NCI-H2227 treated with DMSO at 0.1 percent for 48 hours (cell line): ENCODE measurements at places on chromosomes 6 and 20.

DNA sequence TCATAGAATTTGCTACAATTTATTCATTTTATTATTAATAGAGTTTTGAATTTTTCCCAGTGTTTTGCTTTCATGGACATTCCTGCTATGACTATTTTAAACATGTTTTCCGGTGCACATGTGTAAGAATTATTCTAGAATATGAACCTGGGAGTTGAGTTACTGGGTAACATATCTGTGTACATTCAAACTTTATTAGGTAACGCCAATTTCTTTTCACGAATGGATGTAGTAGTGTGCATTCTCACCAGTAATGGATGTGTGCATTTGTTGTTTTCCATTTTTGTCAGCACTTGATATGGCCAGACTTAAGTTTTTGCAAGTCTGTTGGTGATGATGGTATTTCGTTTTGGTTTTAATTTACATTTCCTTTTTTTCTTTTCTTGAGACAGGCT is 118.8 kb downstream of the CDKAL1 start:
- no peak for DNase-seq

DNA sequence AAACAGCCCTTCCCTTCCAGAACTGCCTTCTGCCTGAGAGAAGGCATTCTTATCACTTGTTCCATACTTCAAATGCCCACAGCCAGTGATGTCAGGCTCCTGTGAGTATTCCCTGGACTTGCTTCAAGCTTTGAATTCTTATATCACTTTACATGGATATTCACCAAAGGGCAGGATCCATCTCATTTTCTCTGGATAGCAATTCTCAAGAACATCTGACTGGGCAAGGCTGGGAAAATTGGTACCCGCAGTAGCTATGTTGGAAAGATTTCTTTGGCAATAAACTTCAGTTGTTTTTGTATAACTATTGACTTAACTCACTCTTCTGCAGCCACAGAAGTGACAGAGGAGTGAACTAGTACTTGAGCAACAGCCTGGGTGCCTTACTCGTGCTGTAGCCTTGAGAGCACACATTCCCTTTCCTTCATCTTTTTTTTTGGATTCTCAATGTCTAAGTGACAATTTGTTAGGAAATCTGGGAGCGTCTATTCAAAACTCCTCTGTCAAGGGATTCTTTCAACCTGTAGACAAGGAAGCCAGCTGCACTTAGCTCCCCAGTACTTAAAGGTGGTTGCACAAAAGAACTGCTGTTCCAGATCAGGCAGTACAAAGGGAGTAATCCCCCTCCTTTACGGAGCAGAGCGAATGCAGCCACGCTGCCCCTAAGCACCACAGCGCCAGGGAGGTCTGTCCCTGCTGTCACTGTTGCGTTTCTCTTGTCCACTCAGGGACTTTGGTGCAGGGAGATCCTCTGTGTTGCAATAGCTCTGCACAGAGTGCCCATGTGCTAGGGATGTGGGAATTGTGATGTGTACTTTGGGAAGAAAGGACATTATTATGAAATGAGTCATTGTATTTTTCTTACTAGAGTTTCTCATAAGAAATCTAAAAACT is 69.6 kb downstream of the JAG1 start:
- DNase-seq, result no peak

DNA sequence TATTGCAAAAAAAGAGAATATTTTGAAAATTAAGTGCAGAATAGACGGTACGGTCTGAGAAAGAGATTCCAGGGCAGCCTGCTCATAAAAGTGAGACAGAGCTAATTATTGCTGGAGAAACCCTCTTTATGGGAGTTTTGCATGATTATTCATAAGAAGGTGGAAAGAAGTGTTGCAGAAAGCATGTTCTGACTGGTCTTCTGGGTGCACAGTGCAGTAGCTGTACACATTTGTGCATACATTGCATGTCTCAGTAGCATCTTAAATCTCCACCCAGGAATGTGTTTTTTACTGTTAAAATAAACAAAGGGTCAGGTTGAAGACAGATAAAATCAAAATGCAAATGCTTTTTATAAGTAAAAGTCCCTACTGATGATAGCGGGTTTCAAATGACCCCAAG is 1813.6 kb upstream of the DEFB115 start:
- no peak for DNase-seq

GRCh38 chr6:147941143-147941542 is 401.5 kb upstream of the SASH1 start:
- DNase-seq, result no peak

DNA sequence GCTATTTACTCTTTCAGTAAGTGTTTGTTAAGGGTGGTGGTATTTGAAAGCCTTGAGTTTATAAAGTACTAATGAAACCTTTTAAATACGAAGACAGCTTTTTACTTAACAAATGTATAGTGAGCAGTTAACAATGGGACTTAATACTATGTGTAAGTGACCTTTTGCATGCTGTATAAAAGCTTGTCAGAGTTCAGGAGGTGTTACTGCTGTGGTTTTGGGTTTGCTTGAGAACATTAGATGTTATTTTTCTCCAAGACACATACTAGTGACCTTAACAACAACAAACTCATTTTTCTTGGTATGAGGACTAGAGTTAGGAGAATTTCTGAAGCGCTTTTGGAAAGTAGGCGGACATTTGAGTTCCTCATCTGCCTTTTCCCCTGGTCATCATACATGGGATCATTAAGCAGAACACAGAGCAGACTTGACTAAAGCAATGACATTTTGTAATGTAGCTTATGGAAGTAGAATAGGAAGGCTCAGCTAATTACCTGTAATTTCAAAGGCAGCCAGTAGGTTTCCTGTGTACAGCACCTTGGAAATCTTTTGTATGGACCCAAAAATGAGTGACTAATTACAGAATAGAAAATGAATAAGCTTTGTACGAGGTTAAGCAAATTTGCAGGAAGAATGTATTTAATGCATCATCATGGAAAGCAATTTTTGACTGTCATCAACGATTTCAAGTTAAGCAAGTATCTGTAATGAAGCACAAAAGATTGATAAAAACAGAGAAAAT is 14.1 kb downstream of the CDYL start:
- no peak for DNase-seq

DNA sequence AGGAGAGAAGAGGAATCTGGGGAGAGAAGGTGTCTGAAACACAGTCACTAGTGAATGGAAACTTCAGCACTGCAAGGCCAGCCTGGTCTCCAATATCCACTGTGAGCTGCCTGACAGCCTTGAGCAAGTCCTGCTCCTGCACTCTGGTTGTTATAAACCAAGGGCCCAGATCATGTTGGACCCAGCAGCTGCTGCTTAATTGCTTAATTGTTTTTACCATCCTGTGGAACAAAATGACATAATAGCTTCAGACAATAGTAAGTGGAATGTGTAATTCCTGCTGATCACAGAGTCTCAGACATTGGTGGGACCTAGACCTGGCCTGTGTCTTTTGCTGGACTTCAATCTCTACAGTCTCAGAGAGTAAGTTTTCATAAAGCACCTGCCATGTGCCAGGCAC is 833.7 kb downstream of the TFAP2A start:
- no peak for DNase-seq

DNA sequence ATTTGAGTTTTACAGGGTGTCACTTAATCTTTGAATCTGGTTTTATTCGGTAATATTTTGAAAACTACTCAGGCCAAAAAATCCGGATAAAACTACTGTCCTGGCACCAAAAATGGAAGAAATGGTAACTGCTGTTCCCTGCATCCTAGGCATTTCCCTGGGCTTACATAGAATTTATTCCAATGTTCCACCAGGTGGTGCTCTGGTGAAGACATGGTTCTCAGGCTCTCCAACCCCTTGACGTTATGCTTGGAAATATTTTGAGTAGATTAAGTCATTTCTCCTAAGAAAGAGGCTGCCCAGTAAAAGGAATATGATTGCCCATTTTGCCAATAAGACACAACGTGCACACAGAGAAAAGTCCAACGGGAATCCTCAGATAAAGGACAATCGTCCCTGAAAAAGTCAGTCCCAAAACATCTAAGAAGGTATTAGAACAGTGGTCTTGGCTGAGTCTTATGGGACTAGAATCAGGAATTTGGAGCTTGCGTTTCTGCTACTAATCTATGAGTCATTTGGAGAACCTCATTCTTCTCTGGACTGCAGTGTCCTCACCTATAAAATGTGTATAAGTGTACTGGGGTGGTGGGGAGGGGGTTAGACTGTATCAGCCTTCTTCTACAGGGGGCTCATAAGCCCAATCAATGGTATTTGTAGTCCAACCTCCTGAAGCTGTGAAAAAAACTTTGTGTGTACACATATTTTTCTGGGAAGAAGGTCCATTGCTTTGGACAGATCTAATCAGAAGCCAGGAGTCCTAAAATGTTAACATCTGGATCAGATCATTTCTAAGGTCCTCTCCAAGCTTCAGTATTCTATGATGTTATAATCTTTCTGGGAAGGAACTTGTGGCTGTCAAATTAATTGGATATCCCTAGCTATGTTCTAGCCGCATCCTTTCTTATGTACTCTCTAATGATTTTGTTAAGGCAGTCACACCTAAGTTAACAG is 131.0 kb upstream of the BMP2 start:
- no peak for DNase-seq

- DNase-seq, result no peak
Observed at GRCh38 chr20:44850272-44850671, 35.2 kb upstream of the YWHAB start.
